ENCODE measurements at places on chromosomes 1 and 21. TPM values are rescaled to one million over a fixed set of nuclear protein-coding genes. Genes with fewer than 3 reads are reported as not detected.

BTBD8 gene
- 2.1 TPM for total RNA-seq

TRIM67 gene
- not detected for total RNA-seq

HHAT gene
- 2.4 TPM for total RNA-seq

POGK gene
- total RNA-seq: 38.3 TPM

RAD54L gene
- 26.0 TPM for total RNA-seq
